ENCODE measurements at places on chromosomes 1 and 21. TPM values are rescaled to one million over a fixed set of nuclear protein-coding genes. Genes with fewer than 3 reads are reported as not detected.

- H3K4me1 ChIP-seq: peaks cover 30% of the 10 kb centered on the region
- H3K4me3 ChIP-seq: no peak overlapping the region
- no peaks in the 10 kb centered on the region for H3K27me3 ChIP-seq
- DNase-seq: no peak
- H3K36me3 ChIP-seq: no peaks in the 10 kb centered on the region
Measured at GRCh38 chr1:218353656-218354055, 8.5 kb downstream of the TGFB2 start.

DNA sequence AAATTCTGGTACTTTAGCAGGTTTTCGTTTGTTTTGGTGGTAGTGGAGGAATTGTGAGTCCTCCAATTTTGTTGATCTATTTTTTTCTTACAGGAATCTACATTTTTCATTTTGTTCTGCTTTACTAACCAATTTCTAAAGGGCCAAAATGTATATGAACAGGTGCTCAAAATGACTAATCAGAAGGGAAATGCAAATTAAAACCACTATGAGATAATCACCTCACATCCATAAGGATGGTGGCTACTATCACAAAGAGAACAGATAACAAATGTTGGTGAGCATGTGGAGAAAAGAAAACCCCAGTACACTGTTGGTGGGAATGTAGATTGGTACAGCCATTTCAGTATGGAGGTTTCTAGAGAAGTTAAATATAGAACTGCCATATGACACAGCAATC, 134.2 kb downstream of the LMO4 start:
- H3K36me3 ChIP-seq: peaks cover 4% of the 10 kb centered on the region
- no peak overlapping the region for H3K27ac ChIP-seq
- H3K4me1 ChIP-seq: no peaks in the 10 kb centered on the region
- DNase-seq: no peak
- H3K4me3 ChIP-seq: no peak overlapping the region

- no peak for DNase-seq
- no peak overlapping the region for H3K27ac ChIP-seq
- H3K36me3 ChIP-seq: no peaks in the 10 kb centered on the region
- no peaks in the 10 kb centered on the region for H3K4me1 ChIP-seq
Measured at GRCh38 chr1:154497026-154497806, 4.8 kb upstream of the TDRD10 start.

The FAM110D gene
- total RNA-seq: not detected

The B3GALT5 gene
- total RNA-seq: not detected
